ENCODE measurements at places on chromosomes 4 and X.

GRCh38 chr4:69490271-69490670 lies 5.4 kb downstream of the UGT2B4 start:
- H3K27me3 ChIP-seq, result no peaks in the 10 kb centered on the region
- no peak for DNase-seq
- no peak overlapping the region for H3K27ac ChIP-seq
- H3K4me3 ChIP-seq, result no peak overlapping the region
- no peaks in the 10 kb centered on the region for H3K4me1 ChIP-seq

DNA sequence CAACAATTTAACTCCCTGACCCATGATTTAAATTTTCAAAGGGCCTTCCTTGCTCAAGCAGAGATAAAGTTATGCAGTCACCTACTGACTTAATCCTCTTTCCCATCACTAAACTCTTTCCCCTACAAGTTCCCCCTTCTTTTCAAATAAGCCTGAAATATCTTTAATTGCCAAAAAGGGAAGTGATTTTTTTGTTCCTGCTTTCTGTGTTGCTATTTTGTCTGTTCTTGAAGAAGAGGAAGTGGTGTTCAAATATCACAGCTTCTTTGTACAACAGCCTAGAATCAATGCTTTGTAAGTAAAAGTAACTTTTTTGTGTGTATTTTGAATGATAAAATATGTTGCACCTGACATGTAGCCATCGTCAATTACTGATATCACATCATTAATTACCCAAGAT lies 595.9 kb downstream of the CENPC start:
- no peak for DNase-seq
- H3K27me3 ChIP-seq, result no peaks in the 10 kb centered on the region
- no peaks in the 10 kb centered on the region for H3K4me1 ChIP-seq
- H3K27ac ChIP-seq, result no peak overlapping the region

DNA sequence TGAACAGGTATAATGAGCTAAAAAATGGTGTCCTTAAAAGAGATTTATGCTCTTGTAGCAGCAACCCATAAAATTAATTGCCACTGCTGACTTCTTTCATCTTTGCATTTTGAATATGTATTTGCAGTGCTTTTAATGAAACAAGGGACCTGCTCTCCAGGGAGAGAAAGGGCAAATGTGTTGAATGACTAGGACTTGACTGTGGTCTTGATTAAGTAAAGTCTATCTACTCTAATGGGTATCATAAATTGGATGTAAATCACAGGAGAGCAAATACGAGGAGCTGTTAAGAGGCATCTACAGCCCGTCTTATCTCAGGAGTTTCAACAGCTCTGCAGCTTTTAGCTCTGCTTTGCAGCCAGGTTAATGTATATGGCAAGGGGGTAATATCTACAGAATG lies 216.4 kb downstream of the PALLD start:
- H3K4me1 ChIP-seq, result no peaks in the 10 kb centered on the region
- no peaks in the 10 kb centered on the region for H3K27me3 ChIP-seq
- H3K27ac ChIP-seq, result peak overlapping the region; percentile 64
- DNase-seq, result no peak
- peaks cover 6% of the 10 kb centered on the region for H3K36me3 ChIP-seq

DNA sequence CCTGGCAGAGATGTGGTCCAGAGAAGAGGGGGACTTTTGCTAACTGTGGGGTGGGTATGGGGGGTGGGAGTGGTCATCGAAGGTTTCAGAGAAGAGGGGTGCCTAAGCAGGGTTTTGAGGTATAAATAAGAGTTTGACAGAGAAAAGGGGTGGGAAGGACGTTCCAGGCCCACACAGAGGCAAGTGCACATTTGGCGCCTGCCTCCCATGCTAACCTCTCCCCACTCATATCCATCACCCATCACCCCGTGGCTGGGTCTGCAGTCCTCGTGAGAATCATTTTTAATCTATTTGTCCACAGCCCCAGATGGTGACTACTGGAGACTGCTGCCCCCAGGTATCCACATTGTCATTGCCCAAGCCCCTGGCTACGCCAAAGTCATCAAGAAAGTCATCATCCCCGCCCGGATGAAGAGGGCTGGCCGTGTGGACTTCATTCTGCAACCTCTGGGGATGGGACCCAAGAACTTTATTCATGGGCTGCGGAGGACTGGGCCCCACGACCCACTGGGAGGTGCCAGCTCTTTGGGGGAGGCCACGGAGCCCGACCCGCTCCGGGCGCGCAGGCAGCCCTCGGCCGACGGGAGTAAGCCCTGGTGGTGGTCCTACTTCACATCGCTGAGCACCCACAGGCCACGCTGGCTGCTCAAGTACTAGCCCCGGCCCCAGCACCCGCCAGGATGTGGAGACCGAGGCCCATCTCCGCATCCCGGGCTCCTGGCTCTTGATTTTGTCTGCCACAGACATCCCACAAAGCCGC lies 26.6 kb downstream of the CPZ start:
- H3K27ac ChIP-seq, result no peak overlapping the region
- no peak overlapping the region for H3K4me3 ChIP-seq
- no peaks in the 10 kb centered on the region for H3K36me3 ChIP-seq
- H3K4me1 ChIP-seq, result peaks cover 13% of the 10 kb centered on the region
- peaks cover 10% of the 10 kb centered on the region for H3K27me3 ChIP-seq
- DNase-seq, result no peak

- peaks cover 18% of the 10 kb centered on the region for H3K4me1 ChIP-seq
- no peak for DNase-seq
- peak overlapping the region; percentile 51 for H3K27ac ChIP-seq
- no peak overlapping the region for H3K4me3 ChIP-seq
- H3K27me3 ChIP-seq, result no peaks in the 10 kb centered on the region
These were observed 209.3 kb downstream of the CHIC2 start for GRCh38 chr4:53854991-53855568.

DNA sequence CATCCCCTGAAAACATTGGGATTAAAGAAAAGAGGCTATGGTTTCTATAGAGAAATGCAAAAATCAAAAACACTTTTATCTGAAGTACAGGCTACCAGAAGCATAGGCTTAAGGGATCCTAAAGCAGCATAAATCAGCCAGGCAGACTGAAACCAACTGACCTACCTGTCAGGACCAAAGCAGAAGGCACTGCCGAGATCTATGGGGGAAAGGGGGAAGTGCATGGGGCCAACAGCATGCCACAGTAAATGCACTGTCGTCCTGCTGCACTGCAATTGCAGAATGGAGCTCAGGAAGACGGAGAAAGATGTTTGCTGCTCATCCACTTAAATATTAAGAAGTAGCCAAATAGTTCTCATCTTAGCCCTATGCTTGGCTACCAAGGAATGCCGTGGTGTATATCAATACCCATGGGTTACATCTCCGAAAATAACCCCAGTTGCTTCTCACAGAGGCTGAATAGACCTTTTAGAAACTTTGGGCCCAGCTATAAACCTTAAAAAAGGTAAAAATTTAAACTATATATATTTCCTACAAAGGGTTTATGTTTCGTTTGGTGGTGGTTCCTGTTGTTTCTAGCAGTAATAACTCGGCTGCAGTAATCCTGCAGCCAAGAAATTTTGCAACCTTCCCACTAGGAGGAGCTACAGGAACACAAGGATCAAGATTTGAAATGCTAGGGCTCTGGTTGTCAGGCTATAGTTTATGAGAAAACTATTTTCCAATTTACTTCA lies 312.2 kb upstream of the DIAPH2 start:
- no peaks in the 10 kb centered on the region for H3K4me1 ChIP-seq
- no peaks in the 10 kb centered on the region for H3K36me3 ChIP-seq
- DNase-seq, result peak; percentile 38

- no peak for DNase-seq
- no peak overlapping the region for H3K4me3 ChIP-seq
- no peaks in the 10 kb centered on the region for H3K27me3 ChIP-seq
- peaks cover 3% of the 10 kb centered on the region for H3K36me3 ChIP-seq
- no peak overlapping the region for H3K27ac ChIP-seq
These were observed 53.9 kb upstream of the MMAA start for GRCh38 chr4:145565328-145565727.

GRCh38 chr4:94722748-94723147 lies 35.0 kb upstream of the BMPR1B start:
- no peak overlapping the region for H3K4me3 ChIP-seq
- H3K27me3 ChIP-seq, result no peaks in the 10 kb centered on the region
- H3K36me3 ChIP-seq, result no peaks in the 10 kb centered on the region
- no peak overlapping the region for H3K27ac ChIP-seq
